ENCODE measurements at places on chromosomes 7 and 10.

DNA sequence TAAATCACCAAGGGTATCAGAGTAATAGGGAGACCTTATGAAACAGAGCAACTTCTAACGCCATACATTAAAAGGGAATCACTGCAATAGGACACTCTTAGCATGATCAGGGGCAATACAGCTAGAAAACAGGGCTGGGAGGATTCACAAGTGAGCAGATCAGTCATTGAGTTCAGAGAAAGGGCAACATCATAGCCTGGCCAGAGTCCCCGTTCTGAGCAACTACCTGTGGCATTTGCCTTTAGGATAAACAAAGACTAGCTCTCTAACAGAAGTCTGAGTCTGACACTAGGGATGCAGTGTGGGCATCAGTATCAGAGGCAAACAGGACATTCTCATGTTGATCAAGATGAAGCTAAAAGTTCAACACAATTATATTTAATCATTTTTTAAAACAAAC is 297.9 kb downstream of the DGKB start:
- DNase-seq = no peak

DNA sequence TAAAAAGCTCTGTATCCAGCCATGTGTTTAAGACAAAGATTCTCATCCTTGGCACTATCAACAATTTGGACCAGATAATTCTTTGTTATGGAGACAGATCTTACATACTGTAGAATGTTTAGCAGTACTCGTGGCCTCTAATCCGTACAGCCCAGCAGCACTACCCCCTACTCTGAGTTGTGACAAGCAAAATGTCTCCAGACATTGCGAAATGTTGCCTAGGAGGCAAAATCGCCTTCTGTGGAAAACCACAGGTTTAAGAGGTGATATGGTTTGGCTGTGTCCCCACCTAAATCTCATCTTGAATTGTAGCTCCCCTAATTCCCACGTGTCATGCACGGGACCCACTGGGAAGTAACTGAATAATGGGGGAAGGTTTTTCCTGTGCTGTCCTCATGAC is 186.7 kb downstream of the CHCHD3 start:
- DNase-seq = no peak

- DNase-seq = no peak
Observed at GRCh38 chr10:3655528-3655927, 129.5 kb downstream of the KLF6 start.

DNA sequence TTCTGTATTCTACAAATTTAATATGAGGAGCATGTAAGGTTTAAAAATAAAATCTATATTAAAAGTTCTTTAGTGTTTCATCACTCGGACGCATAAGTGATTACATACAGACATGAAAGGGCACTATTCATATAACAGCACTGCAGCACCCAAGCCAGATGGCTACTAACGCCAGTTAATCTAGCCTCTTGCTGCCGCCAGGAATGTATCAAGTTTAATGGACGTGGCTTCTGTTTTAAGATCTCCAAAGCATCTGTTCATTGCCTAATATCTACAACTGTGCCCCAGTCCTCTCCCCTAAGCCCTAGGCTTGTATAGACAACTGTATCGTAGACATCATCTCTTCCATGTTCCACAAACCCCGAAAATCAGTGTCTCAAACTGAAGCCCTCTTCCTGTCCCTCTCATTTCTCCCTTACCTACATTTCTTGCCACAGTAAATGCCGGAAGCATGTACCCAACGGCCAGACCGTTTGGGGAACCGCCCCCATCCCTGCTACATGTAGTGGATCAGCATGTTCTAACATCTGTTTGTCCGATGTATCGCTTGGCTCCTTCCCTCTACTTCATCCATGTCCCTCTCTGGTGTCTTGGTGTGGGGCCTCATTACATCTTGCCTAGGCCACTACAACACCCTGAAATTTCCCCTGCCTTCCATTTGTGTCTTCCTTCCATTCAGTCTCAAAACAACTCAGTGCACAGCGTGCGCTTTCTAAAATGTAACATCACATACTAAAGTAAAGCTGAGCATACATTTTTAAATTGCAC is 147.5 kb upstream of the RSU1 start:
- no peak for DNase-seq

- no peak for DNase-seq
Observed at GRCh38 chr10:34047389-34047788, 712.9 kb upstream of the NRP1 start.

- DNase-seq = no peak
Observed at GRCh38 chr10:103458720-103459119, at the start of gene CALHM1. TSS of gene CALHM1 (minus strand) at chr10:103458900. CDS start at chr10:103458751, 149 bp downstream.

DNA sequence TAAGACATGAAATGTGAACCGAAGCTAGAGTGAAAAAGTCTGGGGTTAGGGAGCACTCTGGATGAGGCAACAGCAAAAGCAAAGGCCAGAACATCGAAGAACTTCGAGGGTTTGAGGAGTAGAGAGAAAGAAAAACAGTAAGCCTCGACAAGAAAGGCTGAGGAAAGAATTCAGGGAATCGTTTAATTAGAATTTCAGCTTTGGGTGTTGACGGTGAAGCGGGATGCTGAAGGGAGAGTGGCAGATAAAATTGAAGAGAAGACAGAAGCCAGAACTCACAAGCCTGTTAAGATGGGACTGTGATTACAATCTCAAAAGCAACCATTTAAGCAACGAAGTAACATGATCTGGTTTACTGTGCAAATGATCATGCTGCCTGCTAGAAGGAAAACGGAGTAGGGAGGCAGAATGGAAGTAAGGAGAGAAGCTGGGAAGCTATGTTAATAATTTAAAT is 2.1 kb downstream of the TRDMT1 start:
- DNase-seq = no peak

DNA sequence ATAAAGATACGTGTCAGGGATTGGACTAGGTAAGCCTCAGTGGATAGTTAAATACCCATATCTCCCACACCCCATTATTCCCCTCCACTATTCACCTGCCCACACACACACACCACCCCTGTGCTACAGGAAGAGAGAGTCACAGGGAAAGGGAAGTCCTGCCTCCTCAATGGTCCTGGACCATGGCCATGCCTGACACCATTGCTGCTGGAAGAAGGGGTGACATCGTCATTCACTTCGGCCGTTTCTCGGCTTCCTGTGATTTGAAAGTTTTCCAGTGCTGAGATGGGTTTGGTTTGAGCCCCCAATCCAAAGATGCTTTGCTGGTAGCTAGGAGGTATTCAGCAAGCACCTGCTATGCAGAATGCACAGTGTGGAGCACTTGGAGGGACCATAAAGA is 18.5 kb downstream of the PRKAG2 start:
- no peak for DNase-seq

DNA sequence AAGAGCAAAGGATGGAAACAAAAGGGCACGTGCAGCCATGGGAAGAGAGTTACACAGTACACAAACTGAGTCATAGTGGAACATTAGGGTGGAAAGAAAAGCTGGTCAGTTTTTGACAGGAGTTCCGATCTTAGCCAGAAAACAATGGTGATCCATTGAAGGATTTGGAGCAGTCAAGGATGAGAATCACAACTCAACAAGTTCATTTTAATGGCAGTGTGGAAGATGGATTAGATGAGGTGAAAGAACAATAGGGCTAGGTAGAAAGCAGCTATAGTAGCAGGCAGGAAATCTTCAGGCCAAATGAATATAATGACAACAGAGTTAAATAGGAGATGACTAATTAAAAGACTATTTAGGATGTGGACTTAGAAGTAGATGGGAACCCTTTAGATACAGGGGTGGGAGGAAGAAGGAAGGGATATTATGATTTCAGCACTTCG is 136.3 kb downstream of the DOCK4 start:
- no peak for DNase-seq

GRCh38 chr10:32981760-32982159 is 23.7 kb upstream of the ITGB1 start:
- DNase-seq = no peak

DNA sequence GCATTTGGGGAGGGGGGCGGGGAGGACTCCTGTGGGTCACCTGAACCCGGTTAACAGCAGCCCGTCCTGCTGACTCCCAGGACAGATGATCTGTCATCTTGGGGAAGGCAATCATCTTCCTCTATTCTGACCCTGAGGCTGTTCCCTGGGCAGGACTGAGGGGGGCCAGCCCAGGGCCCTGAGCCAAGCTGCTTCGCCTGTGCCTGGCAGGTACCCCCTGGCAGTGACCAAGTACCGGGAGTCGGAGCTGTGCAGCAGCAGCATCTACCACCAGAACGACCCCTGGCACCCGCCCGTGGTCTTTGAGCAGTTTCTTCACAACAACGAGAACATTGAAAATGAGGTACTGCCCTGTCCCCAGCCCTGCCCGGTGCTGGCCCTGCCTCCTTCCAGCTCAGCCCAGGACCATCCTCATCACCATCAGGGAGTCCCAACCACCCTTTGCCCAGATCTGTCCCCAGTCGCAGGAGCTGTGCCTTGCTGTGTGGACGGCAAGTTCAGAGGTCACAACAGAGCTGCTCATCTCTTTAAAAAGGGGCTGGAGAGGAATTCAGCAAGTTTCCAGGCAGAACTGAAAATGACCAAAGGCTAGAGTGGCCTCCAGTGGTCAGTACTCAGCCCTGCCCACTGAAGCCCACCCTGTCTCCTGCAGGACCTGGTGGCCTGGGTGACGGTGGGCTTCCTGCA is 8.1 kb downstream of the AOC1 start:
- DNase-seq = no peak

GRCh38 chr7:23012186-23012585 is 1.7 kb downstream of the HYCC1 start:
- no peak for DNase-seq

DNA sequence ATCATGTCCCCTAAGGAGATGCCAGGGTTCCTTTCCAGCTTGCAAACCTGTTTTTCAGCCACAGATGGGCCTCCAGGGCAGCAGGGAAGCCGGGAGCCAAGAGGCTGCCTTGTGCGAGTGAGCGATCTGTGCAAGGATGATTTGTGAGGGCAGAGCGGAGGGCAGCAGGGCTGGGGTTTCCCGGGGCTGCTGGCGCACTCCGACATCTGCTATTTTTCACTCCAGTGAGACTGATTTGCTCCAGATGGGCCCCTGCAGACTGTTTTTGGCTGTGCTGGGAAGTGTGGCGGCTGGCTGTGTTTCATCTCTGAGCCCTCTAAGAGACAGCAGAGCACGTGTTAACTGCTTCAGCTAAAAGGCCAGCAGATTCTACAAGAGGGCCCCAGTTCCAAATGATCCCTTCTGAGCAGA is 466.2 kb downstream of the TYW1 start:
- DNase-seq = peak; percentile 99

DNA sequence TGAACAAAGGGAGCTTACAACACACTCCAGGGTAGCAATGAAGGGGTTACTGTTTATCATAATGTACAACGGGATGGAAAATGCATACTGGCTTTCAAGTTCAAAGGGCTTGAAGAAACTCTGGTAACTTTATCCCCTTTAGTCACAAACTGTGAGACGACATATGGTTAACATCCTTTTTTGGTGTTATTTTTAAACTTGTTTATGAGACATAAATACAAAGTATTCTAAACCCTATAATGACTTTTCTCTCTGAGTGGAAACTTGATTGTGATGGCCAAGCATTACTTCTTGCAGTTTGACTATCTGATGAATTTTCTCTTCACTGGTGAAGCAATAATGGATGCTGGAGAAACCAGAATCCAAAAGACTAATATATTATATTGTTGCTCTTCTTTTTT is 62.0 kb upstream of the SEMA3A start:
- DNase-seq = no peak

GRCh38 chr7:88449410-88449809 is 142.7 kb upstream of the STEAP4 start:
- DNase-seq = no peak

GRCh38 chr7:140696024-140696679 is 356 bp upstream of the NDUFB2 start:
- DNase-seq = peak; percentile 71

DNA sequence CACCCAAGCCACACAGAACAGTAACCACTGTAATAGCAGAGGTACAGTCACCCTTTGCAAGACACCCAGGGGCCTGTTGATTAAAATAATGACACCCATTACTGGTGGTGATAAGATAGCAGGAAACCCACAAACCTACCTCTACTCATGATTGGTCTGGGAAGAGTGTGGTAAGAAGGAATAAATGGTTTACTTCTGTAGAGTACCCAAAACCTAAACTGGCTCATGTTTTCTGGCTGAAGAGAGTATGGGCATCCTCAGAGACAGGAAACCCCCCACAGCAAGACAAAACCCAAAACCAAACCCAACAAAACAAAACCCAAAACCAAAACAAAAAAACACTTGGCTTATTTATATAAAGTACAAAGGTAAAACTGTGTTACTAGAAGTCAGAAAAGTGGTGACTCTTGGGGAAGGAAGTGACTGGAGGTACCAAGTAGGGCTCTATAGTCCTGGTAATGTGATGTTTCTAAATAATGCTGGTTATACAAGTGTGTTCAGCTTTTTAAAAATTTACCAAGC is 15.5 kb upstream of the DNAJB12 start:
- no peak for DNase-seq

DNA sequence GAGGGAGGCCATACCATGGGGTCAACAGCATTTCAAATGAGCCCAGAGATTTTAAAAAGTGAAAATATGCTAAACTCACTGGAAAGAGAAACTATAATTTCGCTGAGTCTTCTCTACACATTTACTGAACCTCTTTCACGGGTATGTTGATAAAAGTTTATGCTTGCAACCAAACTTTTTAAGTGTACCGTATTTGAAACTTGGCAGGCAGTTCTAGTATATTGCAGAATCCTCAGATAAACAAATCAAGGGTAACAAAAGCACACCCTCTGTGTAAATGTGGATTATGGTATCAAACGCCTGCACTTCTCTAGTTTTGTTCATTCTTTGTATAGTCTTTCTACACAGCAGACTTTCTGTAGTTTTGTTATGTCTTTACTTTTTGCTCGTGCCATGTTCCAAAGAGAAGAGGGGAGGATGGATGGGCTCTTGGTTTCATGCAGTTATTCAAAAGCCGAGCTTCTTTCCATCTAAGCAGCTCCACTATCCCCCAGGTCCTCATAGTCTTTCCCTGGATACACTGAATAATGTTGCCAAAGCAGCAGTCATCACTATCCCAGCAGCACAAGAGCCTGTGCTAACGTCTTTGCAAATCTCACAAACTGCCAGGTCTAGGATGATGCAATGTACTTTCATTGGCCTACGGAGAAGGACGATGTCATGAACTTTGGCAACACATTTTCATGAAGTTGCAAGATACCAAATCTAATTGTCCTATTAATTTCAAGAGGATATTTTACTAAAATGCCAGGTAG is 131.2 kb downstream of the MPP7 start:
- no peak for DNase-seq

- DNase-seq = no peak
Observed at GRCh38 chr10:99233000-99233688, 2.5 kb downstream of the HPSE2 start.

- peak; percentile 15 for DNase-seq
Observed at GRCh38 chr7:13829914-13830900, 159.3 kb downstream of the ETV1 start.

GRCh38 chr10:127906548-127907377 is at the start of gene PTPRE:
TSS of gene PTPRE (plus strand) at chr10:127907103. CDS start at chr10:128040882, 133,779 bp downstream.
- no peak for DNase-seq

Data from NCI-H1694 treated with DMSO at 0.1 percent for 48 hours (cell line).